ENCODE measurements at places on chromosomes 7 and 10. TPM values are rescaled to one million over a fixed set of nuclear protein-coding genes. Genes with fewer than 3 reads are reported as not detected.

GRCh38 chr7:139734395-139734794, 43.4 kb downstream of the HIPK2 start:
- DNase-seq: no peak

DNA sequence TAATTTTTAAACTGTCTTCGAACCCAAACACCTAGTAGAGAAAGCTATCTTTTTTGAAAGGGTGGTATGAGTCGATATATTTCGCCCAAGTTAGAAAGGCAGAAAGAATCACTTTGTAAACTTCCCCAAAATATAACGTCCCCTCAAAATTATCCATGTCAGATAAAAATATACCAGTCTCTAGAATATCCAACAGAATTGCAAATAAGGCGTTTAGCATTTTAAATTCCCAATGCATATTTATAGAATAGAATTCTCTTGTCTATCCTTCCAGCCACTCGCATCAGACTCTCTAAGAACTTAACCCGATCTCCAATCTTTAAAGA, 2.1 kb downstream of the CTBP2 start:
- DNase-seq: no peak

CNNM2 gene
- polyA plus RNA-seq: 5.8 TPM

DNA sequence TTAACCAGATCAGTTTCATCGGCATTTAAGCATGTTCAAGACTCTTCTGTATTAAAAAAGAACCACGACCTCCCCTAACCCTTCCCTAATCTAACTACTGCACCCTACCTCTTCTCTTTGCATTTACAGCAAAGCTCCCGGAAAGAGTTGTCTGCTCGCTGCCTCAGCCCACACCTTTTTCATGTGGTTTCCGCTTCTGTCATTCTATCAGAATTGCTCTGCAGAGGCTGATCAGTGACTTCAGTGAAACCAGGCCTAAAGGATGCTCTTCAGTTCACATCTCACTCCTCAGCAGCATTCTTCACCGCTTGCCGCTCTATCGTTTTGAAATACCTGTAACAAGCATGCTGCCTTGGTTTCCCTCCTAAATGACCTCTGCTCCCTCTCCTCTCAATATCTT, 160.9 kb downstream of the SDK1 start:
- no peak for DNase-seq

DNA sequence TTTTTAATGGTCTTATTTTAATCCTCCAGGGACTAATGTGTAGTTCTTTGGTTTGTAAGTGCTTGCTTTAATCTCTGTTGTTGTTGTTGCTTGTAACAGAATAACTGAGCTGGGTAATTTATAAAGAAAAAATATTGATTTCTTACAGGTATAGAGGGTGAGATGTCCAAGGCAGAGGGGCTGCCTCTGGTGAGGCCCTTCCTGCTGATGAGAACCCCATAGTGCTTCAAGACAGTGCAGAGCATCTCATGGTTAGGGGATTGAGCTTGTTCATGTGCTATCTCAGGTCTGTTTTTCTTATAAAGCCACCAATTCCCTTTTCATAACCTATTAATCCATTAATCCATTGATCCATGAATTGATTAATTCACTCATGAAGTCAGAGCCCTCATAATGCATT, 516.3 kb upstream of the KCND2 start:
- DNase-seq: no peak

GRCh38 chr10:115818012-115818411, 455.0 kb downstream of the GFRA1 start:
- peak; percentile 26 for DNase-seq

STOX1 gene
- 4.2 TPM for polyA plus RNA-seq

- no peak for DNase-seq
These were observed 87.8 kb upstream of the DUSP5 start for GRCh38 chr10:110409926-110410325.

INMT gene
- 31.2 TPM for polyA plus RNA-seq

DNA sequence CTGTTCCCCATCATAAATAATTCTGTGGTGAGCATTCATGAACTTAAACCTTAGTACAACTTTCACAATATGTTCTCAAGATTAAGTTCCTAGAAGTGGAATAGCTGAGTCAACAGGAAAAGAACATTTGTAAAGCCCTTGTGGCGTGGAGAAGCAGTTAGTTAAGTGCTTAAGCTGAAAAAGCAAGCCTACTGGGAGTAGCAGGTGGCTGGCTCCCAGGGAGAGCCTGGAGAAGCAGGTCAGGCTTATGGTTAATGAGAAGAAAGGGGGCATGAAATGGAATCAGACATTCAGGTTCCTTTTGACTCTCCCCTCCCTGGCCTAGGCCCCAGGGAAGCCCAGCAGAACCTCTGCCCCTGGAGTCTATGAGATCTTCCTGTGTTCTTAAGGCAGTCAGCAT, 35.3 kb downstream of the VSTM4 start:
- DNase-seq: peak; percentile 33

GOT1 gene
- polyA plus RNA-seq: 28.4 TPM

EGR2 gene
- polyA plus RNA-seq: 3.3 TPM

GRCh38 chr10:63421591-63421990, 44.2 kb downstream of the JMJD1C start:
- no peak for DNase-seq

DNA sequence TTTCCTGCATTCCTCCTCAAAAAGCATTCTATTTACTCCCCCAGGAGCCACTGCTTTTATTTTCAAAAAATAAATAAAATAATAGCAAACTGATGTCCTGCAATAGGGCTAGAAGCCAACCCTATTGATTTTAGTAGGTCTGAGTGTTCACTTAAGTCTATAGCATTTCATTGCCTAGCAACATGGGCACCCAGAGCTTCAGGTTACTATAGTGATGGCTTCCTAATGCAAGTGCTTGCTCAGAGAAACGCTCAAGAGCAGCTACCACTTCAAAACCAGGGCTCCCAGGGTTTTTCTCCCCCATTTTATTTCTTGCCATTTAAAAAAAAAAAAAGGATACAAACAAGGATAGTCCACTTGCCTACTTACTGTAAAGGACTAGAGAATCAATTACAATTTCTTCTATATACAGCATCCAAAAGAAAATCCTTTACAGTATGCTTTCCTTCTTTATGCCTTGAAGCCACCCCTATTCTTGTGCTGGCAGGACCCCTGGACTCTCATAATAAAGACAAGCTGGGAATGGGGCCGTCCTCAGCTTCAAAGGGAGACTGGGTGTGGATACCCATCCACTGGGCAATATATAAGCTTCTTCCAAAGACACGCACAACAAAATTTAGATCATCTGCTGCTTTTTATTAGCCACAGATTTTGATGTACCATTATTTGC, 133.3 kb downstream of the VPS41 start:
- no peak for DNase-seq

All from right lung (tissue), 10 donors.